Small intestine (tissue), 16 donors: ENCODE measurements at places on chromosomes 1 and 21.

GRCh38 chr1:89753761-89754160, 67.1 kb upstream of the LRRC8D start:
- H3K36me3 ChIP-seq, result no peaks in the 10 kb centered on the region
- no peak overlapping the region for H3K4me3 ChIP-seq
- peaks cover 7% of the 10 kb centered on the region for H3K4me1 ChIP-seq

- no peaks in the 10 kb centered on the region for H3K27me3 ChIP-seq
- no peaks in the 10 kb centered on the region for H3K36me3 ChIP-seq
- H3K4me3 ChIP-seq, result no peak overlapping the region
- peaks cover 7% of the 10 kb centered on the region for H3K4me1 ChIP-seq
Measured at GRCh38 chr1:156999596-157000320, 45.8 kb downstream of the ARHGEF11 start.

DNA sequence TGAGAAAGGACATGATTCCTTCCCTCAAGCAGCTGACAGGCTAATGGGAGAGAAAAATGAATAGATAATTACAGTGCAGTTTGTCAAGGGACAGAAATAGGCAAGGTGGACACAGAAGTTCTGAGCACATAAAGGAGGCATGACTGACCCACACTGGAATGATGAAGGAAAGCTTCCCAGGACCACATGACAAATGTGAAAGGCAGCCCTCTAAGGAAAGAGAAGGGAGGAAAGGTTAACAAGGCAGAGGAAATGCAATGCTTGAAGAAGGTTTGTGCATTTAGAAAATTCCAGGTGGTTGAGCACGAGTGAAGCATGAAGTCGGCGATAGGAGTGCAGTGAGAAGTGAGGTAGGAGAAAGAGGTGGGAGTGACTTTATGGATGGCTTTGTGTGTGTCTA, 37.4 kb downstream of the LAMC2 start:
- H3K27me3 ChIP-seq, result no peaks in the 10 kb centered on the region
- no peak overlapping the region for H3K4me3 ChIP-seq
- no peak overlapping the region for H3K27ac ChIP-seq
- DNase-seq, result no peak
- H3K4me1 ChIP-seq, result no peaks in the 10 kb centered on the region
- no peaks in the 10 kb centered on the region for H3K36me3 ChIP-seq

GRCh38 chr1:183214021-183214970, 28.2 kb downstream of the LAMC2 start:
- H3K36me3 ChIP-seq, result no peaks in the 10 kb centered on the region
- H3K4me3 ChIP-seq, result no peak overlapping the region
- no peak for DNase-seq
- H3K27me3 ChIP-seq, result no peaks in the 10 kb centered on the region

- H3K27ac ChIP-seq, result no peak overlapping the region
- no peaks in the 10 kb centered on the region for H3K36me3 ChIP-seq
- no peaks in the 10 kb centered on the region for H3K27me3 ChIP-seq
- no peak overlapping the region for H3K4me3 ChIP-seq
- H3K4me1 ChIP-seq, result no peaks in the 10 kb centered on the region
Measured at GRCh38 chr1:233459968-233460367, 132.4 kb downstream of the MAP3K21 start.

DNA sequence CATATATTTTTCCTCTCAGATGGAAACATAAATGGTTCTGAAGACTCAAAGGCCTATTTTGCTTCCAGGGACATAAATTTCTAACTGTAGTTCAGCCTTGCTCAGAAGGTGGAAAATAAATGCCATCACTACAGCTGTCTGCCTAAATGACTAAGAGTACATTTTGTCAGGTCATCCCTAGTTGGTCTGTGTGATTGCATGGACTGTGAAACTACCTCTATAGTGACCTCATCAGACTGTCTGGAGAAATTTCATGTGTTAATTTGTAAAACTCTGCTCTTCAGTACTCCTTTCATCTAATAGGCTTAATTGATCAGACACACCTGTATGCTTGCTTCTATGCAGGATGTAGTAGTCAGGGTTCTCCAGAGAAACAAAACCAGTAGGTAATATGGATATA, 886.9 kb downstream of the AMY1C start:
- H3K4me1 ChIP-seq, result no peaks in the 10 kb centered on the region
- no peak overlapping the region for H3K4me3 ChIP-seq
- H3K27me3 ChIP-seq, result no peaks in the 10 kb centered on the region
- no peak for DNase-seq

DNA sequence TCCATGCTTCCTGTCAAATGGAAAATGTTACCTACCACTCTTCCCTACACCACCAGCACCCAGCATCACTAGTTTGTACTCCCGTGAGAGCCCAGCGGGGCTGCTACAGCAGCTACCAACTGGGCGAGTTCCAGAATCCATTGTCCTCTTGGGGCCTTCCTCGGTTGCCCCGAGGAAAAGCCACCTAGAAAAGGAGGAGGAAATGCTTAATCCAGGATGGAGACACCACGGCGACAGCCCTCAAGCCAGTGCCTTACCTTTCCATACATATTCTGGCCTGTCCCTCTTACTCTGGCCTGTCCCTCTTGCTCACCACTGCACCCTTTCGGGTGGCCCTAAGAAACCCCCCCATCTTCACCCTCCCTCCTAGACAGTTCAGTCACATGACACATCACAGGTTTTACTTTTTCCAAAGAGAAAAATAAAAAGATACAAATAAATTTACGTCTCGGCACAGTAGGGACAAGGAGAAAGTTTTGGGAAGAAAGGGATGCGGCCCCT, 478 bp downstream of the RIT1 start:
- peak overlapping the region; percentile 94 for H3K27ac ChIP-seq
- H3K36me3 ChIP-seq, result peaks cover 7% of the 10 kb centered on the region
- no peaks in the 10 kb centered on the region for H3K4me1 ChIP-seq
- peak overlapping the region; percentile 68 for H3K4me3 ChIP-seq

DNA sequence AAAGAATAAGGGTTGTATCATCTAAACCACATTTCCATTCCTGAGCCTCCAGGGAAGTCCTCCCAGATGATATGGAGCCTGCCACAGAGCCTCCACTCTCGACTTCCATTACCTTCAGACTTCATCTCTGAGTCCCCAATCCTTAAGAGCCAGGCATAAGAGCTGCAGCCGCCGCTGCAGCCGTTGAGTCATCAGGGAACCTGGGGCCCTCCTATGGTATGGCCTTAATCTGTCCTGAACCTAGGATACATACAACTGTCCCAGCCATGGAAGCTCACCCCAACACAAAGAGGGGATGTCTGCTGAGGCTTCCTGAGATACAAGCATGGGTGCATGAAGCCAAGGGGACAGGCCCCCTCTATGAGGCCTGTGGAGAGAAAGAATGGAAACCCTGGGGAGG, 16.3 kb downstream of the TAL1 start:
- H3K27me3 ChIP-seq, result no peaks in the 10 kb centered on the region
- no peaks in the 10 kb centered on the region for H3K4me1 ChIP-seq
- no peak for DNase-seq
- no peak overlapping the region for H3K4me3 ChIP-seq
- H3K27ac ChIP-seq, result no peak overlapping the region
- H3K36me3 ChIP-seq, result no peaks in the 10 kb centered on the region

DNA sequence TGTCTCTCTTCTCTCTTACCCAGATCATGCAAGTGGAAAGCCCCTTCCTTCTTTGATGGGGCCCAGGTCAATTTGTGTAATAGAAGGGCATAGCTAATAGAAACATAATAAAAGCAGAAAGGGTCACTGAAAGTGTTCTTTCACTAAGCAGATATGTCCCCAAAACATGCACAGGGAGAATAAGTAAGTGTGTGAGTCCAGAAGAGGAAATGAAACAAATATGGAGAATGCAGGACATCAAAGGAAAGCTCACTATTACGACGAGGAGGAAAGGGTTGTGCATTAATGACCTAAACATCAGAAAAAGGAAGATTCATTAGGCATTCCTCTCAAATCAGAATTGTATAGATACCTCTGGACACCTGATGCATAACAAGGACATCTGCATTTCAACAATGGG, 81.4 kb upstream of the SMYD2 start:
- H3K27ac ChIP-seq, result no peak overlapping the region
- H3K4me1 ChIP-seq, result no peaks in the 10 kb centered on the region
- no peaks in the 10 kb centered on the region for H3K36me3 ChIP-seq

DNA sequence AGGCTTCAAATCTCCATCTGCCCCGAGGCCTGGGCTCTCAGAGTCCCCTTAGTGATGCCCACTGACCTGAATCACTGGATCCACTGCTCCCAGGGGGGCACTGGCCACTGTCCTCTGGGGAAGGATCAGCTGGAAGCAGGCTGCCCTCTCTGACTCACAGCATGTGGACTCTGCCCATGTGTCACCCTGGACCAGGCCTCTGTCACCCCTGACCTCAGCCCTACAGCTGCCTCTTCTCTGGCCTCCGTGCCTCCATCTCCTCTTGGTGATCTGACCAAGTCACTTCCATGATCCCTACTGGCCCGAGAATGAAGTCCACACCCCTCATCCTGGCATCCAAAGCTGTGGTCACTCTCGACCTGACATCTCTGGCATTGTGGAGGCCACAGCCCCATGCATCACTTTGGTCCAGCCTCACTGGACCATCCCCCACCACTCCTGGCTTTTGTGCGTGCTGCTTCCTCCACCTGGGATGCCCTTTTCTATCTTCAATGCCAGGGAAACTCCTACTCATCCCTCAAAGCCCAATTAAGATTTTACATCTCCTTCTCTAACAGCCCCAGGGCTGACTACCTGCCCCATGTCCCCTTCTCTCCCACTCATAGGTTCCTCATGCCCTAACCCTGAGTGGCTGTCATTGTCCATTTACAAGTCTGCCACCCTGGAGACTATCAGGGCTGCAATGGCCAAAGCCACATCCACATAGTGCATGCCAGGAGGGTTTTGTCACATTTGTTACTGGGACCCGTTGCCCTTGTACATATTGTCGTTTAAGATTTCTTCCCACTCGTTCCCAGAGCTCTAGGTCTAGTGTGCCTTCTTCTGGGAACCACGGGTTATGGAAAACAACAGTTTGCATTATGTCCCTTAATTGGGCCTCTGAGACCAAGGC, 685.0 kb downstream of the MATN1 start:
- no peaks in the 10 kb centered on the region for H3K27me3 ChIP-seq
- H3K4me3 ChIP-seq, result no peak overlapping the region
- H3K36me3 ChIP-seq, result no peaks in the 10 kb centered on the region

- H3K36me3 ChIP-seq, result no peaks in the 10 kb centered on the region
- DNase-seq, result no peak
- H3K4me1 ChIP-seq, result no peaks in the 10 kb centered on the region
Measured at GRCh38 chr1:59163268-59164092, 133.4 kb upstream of the FGGY start.

DNA sequence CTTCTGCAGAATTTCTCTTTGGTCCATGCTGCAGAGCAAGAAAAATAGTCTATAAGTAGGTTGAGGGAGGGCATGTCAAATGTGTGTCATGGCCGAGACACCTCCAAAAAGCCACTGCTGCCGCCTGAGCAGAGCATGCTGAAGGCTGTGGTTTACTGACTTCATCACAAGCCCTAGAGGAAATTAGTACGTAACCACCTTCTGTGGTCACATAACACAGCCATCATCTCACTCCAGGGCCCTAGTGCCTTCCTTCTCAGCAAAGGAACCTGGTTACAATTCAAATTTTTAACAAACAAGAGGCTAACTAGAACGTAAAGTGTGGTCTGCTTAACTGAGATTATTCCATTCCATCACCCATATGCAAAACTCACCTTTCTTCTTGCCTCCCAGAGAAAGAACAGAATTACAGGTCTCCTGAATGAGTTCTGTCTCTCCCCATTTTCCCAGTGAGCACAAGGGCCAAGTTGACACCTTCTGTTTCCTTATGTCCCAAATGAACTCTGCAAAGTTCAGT, at the start of gene PTPN22:
PTPN22 (minus strand) TSS at position 116 of the 517 bp plus-strand sequence.
- H3K27ac ChIP-seq, result no peak within 1 kb of the TSS
- H3K27me3 ChIP-seq, result no peaks in the 10 kb centered on the region
- peak within 1 kb of the TSS; percentile 39 for H3K4me3 ChIP-seq
- H3K4me1 ChIP-seq, result peaks cover 4% of the 10 kb centered on the region
- peak; percentile 70 for DNase-seq

DNA sequence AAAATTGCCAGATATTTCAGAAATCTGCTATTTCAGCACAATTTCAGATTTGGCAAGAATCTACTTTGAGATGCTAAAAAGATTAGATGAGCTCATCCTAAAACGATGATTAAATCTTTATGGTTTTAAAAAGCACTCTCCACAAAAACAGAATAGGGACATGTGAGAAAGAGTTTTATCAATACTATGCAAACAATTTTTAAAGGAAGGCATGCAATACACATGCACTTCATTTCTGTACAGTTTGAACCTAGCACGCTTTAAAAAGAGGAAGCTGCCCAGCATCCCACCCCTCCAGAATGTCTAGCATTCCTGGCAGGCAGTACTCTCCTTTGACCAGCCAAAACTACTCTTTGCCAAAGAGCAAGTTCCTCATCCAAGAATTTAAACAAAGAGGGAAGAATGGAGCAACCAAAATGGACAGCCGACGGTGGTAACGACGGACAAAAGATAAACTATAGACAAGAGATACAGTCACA, 1.3 kb downstream of the ARHGAP29 start:
- H3K4me3 ChIP-seq, result no peak overlapping the region
- no peak overlapping the region for H3K27ac ChIP-seq
- H3K4me1 ChIP-seq, result no peaks in the 10 kb centered on the region
- no peaks in the 10 kb centered on the region for H3K36me3 ChIP-seq

- peak; percentile 72 for DNase-seq
- H3K27me3 ChIP-seq, result no peaks in the 10 kb centered on the region
- no peaks in the 10 kb centered on the region for H3K4me1 ChIP-seq
Measured at GRCh38 chr21:37257511-37257966, 9.6 kb downstream of the VPS26C start.

- peaks cover 5% of the 10 kb centered on the region for H3K36me3 ChIP-seq
- no peak overlapping the region for H3K4me3 ChIP-seq
- no peak overlapping the region for H3K27ac ChIP-seq
- no peaks in the 10 kb centered on the region for H3K4me1 ChIP-seq
- no peak for DNase-seq
Measured at GRCh38 chr21:46182548-46183336, 1.5 kb downstream of the SPATC1L start.

DNA sequence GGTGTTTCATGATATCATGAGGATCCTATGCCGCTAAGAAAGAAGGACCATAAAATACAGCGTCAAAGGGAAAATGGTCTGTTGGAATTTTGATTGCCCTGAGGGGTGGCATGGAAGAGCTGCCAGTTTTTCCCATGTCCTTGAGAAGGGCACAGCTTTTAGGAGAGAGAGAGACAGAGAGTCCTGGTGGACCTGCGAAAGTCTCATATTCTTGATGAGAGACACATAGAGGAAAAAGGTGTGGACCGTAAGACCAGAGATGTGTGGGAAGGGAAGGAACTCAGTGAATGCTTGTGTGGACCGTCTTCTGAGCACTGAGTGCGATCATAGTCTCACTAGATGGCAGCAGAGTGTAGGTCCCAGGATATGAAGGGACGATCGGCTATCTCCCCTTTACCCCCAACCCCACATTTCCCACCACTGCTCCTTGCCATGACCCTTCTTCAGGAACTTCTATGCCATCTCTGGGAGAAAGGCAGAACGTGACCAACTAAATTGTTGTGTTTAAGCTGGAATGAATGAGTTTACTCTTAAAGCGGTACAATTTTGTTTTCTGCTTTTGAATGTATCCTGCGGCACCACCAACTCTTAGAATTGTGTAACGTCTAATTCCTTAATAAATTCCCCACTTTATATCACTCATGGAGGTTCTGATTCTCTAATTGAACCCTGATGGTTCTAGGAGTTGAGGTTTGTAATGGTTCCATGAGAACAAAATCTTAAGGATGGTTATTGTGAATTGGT, 117.7 kb downstream of the CTH start:
- H3K36me3 ChIP-seq, result no peaks in the 10 kb centered on the region
- H3K27ac ChIP-seq, result no peak overlapping the region
- DNase-seq, result peak; percentile 12
